Choroid plexus epithelial cell (primary cell): ENCODE measurements at places on chromosomes 2 and 18.

- DNase-seq = peak; percentile 19
Observed at GRCh38 chr2:159459279-159459678, 157.1 kb downstream of the BAZ2B start.

GRCh38 chr2:241775223-241776177 is 1.1 kb upstream of the GAL3ST2 start:
- DNase-seq = no peak

GRCh38 chr2:60487174-60487573 is 66.3 kb downstream of the BCL11A start:
- no peak for DNase-seq

- no peak for DNase-seq
Observed at GRCh38 chr18:24039671-24040070, 25.1 kb downstream of the TTC39C start.

GRCh38 chr2:181312515-181312927 is 144.7 kb upstream of the ITGA4 start:
- no peak for DNase-seq

- no peak for DNase-seq
Observed at GRCh38 chr2:176455816-176456291, 186.6 kb downstream of the MTX2 start.

DNA sequence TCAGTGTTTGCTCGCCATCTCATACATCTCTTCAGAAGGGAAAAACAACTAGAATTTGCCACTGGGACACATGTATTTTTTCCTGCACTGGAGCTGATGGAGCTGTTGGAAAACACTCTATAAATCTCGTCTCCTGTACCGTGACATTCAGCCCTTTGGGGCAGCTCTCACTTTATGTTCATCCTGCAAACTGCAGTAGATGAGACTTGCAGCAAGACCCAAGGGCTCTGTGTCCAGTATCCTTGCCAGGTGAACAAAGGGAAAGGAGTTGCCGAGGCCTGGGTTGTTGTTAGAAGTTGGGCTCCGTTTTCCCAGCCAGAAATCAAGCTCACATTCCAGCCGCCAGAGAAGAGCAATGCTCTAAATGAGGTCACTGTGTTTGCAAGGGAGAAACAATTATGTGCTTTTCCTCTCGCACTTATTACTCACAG is 285.1 kb downstream of the SLC4A3 start:
- DNase-seq = peak; percentile 14

DNA sequence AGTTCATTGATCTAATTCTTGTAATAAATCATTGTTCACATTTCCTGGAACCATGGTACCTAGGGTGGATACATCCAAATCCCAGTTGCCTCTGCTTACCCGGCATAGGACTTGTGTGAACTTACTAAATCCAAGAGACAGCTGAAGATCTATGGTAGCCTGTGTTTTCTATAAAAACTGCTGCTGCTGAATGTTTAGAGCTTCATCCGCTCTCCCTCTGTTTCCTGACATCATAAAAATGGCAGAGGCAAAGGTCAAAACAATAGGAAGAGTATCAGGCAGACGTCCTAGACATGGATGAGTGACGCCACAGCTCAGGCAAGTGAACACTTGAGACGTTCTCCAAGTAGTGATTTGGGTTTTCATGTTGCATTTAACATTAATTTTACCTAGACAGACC is 258.3 kb downstream of the ALPK2 start:
- DNase-seq = no peak

- DNase-seq = no peak
Observed at GRCh38 chr2:67652679-67653078, 255.5 kb downstream of the ETAA1 start.

GRCh38 chr2:108825736-108826135 is 39.2 kb downstream of the CCDC138 start:
- no peak for DNase-seq

- peak; percentile 42 for DNase-seq
Observed at GRCh38 chr2:101160454-101160853, 9.3 kb upstream of the TBC1D8 start.
